Stimulated activated CD4-positive, alpha-beta T cell treated with anti-CD3 and anti-CD28 coated beads, Interleukin-1b, Interleukin-23, amount 100 ng/mL, for 48 hours (primary cell): ENCODE measurements at places on chromosomes 3 and 15.

GRCh38 chr3:87811953-87812352, 246.9 kb downstream of the CGGBP1 start:
- no peak for DNase-seq

GRCh38 chr3:85482213-85482490, 523.4 kb downstream of the CADM2 start:
- no peak for DNase-seq

DNA sequence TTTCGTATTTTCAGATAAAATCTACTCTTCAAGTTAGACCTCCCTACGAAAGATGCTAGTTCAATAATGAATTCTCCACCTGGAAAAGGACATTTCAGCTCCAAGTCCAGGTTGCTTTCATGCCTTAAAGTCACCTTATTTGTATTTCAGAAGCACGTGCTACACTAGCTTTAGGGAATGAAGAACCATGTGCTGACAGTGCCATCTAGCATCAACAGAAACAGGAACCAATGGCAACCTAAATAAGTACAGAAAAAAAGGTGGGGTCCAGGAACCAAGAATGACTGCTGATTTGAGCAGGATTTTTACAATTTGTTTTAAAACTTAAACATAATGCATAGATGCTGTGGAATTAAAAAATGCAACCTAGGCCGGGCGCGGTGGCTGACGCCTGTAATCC, 77.6 kb upstream of the SNRPN start:
- no peak for DNase-seq

DNA sequence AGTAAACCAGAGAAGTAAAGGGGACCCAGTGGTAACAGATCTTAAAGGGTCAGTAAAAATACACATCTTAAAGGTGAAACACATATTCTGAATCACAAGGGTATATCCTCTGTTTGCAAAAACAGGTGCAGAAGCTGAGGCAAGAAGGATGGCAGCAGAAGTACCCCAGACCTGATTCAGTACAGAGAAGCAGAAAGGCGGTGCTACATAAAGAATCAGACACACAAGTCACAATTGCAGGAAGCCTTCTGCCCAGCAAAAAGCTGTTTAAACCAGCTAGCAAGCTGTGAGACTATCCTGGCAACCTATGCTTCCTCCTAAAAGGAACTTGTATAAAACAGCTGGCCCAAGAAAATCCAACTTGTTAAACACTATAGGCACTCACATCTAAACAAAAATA, 49.4 kb downstream of the ZNF280D start:
- DNase-seq, result no peak

DNA sequence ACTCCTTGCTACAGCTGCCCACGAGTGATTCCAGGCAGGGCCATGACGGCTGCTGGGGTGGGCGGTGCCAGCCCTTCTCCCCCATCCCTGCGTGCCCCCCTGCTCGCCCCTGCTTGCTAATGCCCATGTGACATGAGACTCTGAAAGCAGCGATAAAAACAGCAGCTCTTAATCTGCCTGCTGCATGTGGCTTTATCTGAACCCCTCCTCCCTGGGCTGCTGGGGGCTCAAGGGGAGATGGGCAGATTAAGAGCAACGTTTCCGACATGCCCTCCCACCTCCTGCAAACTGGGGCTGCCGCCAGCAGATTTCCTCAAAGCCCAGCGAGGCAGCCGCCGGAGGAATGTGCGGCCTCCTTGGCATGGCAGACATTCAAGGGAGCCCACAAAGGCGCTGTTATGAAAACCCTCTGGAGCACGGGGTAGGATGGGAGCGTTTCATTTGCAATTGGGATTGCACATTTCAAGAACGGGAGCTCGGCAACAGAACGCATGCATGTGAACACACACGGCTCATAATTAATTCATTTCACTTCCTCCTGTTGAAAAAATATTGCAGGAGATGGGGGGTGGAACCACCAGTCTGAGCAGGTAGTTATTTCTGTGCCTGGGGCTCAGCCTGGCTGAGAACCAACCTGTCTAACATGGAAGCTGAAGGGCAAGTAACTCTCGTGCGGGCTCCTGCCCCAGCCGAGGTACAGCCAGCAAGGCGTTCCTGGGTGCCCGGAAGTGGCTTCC, 504.2 kb upstream of the PROK2 start:
- no peak for DNase-seq

DNA sequence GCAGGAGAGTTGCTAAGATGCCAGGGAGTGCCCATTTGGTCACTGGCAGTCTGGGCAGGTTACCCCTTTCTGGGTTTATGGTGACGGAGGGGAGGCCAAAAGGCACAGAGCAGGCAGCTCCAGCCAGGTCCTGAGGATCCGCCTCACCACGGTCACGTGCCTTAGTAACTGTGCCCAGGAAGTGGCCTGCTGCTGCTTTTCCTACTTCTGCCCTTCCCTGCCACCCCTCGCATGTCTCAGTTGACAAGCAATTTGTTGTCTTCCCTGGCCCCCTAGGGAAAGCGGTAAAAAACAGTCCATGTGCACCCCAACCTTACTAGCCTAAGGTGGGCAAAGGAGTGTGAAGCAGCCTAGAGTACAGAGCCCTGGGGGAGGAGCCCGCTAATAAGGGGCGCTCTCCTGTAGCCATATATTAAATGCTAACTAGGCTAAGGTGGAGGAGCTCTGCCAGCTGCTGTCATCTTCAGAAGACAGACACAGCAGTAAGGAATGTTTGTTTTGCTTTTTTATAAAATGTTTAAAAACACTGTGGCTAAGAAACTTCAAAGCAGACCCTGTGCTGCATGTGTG, 9.1 kb upstream of the LIPH start:
- no peak for DNase-seq

DNA sequence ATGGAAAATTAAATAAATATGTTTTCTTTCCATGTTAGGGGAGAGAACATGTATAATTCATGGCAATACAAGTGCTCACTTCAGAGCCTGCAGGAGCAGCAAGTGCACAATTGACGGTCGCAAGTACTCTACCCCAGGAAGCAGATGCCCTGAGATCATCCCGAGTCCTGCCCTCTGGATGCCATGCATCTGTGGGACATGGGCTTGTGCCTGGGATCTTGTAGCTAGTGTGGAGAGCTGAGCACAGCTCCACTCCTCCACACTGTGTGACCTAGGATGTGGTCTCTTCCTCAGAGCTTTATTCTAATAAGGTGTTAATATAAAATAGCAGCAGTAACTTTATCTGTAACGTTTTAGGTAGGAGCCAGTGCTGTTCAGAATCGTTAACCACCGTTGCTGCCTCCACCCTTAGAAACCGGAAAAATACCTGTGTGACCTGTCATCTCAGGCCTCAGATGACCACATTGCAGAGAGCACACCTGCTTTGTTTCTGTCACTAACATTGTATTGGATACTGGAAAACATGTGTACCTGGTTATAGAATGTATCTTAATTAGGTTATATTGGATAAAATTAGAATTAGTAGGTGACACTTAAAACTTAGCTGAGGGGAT, 105.0 kb upstream of the GOLGA6L6 start:
- no peak for DNase-seq

DNA sequence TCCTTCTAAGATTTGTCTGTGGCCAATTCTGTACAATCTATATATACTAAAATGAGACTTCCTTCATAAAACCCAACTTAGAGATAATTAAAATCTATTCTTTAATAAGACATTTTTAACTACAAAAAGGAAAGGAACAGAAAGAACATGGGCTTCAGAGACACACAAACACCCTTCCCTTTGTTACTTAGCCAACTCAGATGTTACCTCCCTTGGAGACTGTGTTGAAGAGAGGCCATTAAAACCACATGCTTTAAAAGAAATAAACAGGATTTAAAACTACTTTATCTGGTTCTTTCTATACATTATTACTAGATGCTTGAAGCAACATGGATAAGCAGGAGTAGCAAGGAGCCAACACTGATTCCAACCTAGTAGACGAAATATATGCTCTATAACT, 42.0 kb downstream of the LRRFIP2 start:
- no peak for DNase-seq

- no peak for DNase-seq
Observed at GRCh38 chr15:79179597-79179996, 89.0 kb upstream of the RASGRF1 start.
